ENCODE measurements at places on chromosomes 16 and 17.

DNA sequence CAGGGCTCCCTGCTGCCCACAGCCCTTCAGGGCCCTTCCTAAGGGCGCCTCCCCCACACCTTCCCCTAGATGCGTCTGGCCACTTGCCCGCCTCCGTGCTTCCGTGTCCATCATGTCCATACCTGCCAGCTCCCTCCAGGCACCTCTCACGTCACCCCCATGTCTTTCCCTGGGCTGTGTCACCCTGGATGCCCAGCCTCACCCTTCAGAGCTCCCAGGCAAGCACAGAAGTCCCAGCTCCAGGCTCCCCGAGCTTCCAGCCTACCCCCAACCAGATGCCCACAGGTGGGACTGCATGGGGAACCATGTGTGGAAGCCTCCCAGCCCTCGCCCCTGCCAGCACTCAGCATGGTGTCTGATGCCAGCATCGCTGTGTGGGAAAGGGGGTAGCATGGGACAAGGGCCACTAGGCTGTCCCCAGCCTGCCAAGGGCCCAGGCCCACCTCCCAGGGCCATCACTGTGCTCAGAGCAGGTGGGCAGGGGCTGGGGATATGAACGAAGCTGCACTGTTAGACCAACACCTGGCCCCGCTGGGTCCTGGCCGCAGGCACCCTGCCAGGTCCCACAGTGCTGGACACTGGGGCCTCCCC, 1.9 kb upstream of the AXIN1 start:
- no peaks in the 10 kb centered on the region for H3K36me3 ChIP-seq
- no peak for DNase-seq
- no peak overlapping the region for H3K27ac ChIP-seq
- H3K4me3 ChIP-seq: no peak overlapping the region
- no peaks in the 10 kb centered on the region for H3K27me3 ChIP-seq

DNA sequence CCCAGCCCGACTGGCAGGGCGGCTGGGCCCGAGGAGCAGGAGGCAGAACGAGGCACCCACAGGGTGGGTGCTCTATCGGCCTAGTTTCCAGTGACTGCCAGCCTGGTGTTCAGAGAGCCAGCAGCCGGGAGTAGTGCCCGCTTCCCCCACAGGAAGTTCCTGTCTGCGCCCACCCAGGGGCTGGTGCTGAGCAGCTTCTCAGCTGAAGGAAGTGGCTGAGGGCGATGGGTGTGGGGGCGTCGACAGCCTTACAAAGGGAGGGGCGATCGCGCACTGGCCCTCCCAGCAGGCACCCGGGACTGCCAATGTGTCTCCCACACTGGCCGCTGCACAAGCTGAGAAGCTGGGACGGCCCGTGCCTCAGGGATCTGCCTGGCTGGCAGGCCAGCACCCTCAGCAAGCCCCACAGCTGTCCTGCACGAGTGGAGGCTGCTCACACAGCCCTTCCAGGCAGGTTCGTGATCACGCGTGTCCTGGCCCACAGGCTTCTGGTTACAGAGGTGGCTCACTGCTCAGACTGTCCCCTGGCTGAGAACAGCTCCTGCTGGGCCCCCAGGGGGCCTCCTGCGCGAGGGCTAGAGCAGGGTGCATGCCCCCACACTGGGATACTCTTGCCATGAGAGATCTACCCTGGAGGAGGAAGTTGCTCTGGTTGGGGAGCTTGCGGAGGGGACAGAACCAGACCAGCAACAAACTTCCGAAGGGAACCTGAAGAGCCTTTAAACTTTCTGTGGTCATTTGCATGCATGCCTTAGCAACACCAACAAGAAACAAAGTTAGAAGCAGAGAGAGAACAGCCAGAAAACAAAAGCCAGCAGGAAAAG, 2.5 kb downstream of the RNF166 start:
- no peaks in the 10 kb centered on the region for H3K4me1 ChIP-seq
- DNase-seq: no peak
- H3K27ac ChIP-seq: no peak overlapping the region
- H3K4me3 ChIP-seq: no peak overlapping the region
- H3K27me3 ChIP-seq: no peaks in the 10 kb centered on the region

DNA sequence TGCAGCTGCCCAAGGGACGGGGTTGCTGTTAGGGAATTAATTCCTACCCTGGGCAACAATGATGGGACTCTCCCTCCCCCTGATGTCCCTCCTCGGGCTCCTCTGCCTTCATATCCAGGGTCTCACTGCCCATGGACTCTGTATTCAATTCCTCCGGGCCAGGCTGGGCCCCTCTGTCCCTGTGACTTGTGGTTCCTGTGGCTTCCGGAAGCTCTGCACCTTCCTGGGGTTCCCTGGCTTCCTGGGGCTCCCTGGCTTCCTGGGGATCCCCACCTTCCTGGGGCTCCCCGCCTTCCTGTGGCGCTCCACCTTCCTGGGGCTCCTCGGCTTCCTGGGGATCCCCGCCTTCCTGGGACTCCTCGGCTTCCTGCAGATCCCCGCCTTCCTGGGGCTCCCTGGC, 35.2 kb downstream of the SRL start:
- H3K36me3 ChIP-seq: no peaks in the 10 kb centered on the region
- no peak overlapping the region for H3K27ac ChIP-seq
- no peaks in the 10 kb centered on the region for H3K4me1 ChIP-seq

DNA sequence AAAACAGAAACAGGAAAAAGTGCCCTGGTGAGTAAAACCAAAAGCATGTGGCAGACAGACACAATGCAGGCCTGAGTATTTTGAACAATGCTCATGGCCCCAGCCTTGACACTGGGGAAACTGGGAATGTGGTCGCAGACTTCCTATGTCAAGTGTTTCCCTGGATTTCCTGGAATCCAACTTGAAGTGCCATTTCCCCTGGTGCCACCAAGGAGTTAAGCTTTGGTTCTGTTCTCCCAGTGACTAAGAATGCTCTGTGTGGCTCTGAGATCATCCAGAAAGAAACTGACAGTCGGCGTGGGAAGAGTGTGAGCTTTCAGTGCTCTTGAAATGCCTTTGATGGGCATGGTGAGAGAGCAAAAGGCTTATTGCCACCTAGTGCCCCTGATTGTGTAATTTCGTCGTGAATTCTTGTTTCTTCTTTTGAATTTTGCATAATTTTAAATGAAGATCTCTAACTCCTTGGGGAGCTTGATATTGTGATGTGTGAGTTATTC, 96.0 kb downstream of the YPEL2 start:
- H3K27me3 ChIP-seq: no peaks in the 10 kb centered on the region
- peaks cover 1% of the 10 kb centered on the region for H3K4me1 ChIP-seq
- no peak overlapping the region for H3K27ac ChIP-seq
- H3K4me3 ChIP-seq: no peak overlapping the region
- H3K36me3 ChIP-seq: no peaks in the 10 kb centered on the region
- DNase-seq: no peak

DNA sequence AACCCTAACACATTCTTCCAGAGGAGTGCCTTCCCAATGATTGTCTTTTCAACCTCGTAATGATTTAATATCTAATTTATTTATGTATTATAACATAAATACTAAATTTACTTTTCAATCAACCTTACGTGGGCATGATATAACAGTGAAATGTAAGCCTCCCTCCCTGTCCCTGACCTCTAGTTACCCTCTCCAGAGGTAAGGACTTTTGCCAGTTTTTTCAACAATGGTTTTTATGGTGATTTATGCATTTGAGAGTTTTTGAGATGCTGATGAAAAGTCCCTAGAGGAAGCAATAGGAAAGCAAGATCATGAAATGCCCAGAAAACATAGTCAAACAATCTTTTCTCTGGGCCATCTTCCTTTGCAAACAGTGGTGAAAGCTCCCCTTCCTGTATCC, 35.2 kb upstream of the PLLP start:
- no peak overlapping the region for H3K27ac ChIP-seq
- DNase-seq: no peak
- no peak overlapping the region for H3K4me3 ChIP-seq
- no peaks in the 10 kb centered on the region for H3K27me3 ChIP-seq

DNA sequence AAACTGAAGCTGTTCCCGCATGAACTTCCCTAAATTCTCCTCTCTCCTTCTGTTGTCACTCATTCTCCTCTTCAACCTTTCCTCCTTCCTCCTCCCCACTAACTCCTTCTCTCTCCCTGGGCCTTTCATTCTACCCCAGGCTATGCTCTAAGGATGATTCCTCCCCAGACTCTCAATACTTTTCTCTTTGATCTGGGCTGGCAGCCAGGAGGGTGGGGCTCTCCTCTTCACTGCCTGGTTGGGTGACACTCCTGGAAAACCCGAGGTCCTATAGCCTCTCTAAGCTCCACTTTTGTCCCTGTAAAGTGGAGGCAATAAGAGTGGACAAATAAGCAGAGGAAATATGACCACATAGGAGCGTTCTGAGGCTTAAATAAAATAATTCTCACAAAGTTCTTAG, 46.2 kb downstream of the HSD17B2 start:
- no peak for DNase-seq
- H3K27ac ChIP-seq: no peak overlapping the region

GRCh38 chr16:65353183-65353582, 231.3 kb upstream of the CDH11 start:
- no peaks in the 10 kb centered on the region for H3K36me3 ChIP-seq
- H3K27ac ChIP-seq: no peak overlapping the region
- H3K4me3 ChIP-seq: no peak overlapping the region
- H3K4me1 ChIP-seq: no peaks in the 10 kb centered on the region
- no peaks in the 10 kb centered on the region for H3K27me3 ChIP-seq

GRCh38 chr16:51271156-51271701, 120.2 kb upstream of the SALL1 start:
- no peak for DNase-seq
- no peak overlapping the region for H3K27ac ChIP-seq
- no peaks in the 10 kb centered on the region for H3K4me1 ChIP-seq

DNA sequence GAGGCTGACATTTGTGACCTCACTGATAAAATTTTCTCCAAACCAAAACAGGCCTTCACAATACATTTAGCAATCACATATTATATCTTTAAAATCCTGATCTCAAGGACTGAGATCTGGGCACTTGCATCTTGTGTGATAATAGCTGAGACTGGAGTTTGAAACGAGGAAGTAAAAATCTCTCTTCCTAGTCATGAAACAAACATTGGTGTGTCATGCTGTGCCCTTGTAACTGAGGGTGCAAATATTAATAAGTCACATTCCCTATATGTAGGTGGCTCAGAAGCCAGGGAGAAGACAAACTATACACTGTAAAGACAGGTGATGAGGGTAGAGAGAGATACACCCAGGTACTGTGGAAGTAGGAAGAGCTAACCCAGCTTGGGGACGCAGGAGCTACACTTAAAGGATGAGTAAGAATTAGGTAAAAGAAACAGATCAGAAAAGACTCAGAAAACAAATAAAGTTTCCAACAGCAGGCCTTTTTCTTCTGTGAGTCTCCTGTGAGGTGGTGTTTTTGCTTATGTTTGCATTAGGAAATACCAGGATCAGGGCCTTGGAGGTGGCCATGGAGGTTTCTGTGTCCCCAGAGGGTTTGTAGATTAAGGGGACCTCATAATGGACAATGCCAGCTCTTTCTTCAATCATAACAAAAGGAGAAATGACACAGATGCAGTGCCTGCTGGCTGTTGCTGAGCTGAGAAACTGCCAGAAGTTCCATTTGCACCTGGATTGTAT, 335.7 kb downstream of the GRIN2A start:
- DNase-seq: no peak
- H3K27me3 ChIP-seq: no peaks in the 10 kb centered on the region
- no peaks in the 10 kb centered on the region for H3K4me1 ChIP-seq
- no peak overlapping the region for H3K4me3 ChIP-seq
- H3K27ac ChIP-seq: no peak overlapping the region
- H3K36me3 ChIP-seq: no peaks in the 10 kb centered on the region

GRCh38 chr17:30809867-30810266, 14.6 kb downstream of the CRLF3 start:
- H3K36me3 ChIP-seq: no peaks in the 10 kb centered on the region
- no peak overlapping the region for H3K4me3 ChIP-seq
- DNase-seq: no peak

- H3K27me3 ChIP-seq: no peaks in the 10 kb centered on the region
- no peaks in the 10 kb centered on the region for H3K4me1 ChIP-seq
- DNase-seq: no peak
- no peak overlapping the region for H3K4me3 ChIP-seq
- no peak overlapping the region for H3K27ac ChIP-seq
Observed at GRCh38 chr16:46996952-46997458, 23.5 kb upstream of the DNAJA2 start.

All from iPS DF 6.9 (cell line).